ENCODE measurements at places on chromosomes 7 and 10. TPM values are rescaled to one million over a fixed set of nuclear protein-coding genes. Genes with fewer than 3 reads are reported as not detected.

Gene NPC1L1
- 21.1 TPM for total RNA-seq

Gene ANXA8
- 1.7 TPM for total RNA-seq

Gene PILRA
- 1.4 TPM for total RNA-seq

Gene ZNF37A
- 7.3 TPM for total RNA-seq

Gene JCAD
- 4.2 TPM for total RNA-seq

Gene ADRA2A
- 0.53 TPM for total RNA-seq

Measured in left lobe of liver (tissue), 2 donors.